ENCODE measurements at places on chromosomes 12 and 14.

GRCh38 chr12:101596172-101596571 is 1.4 kb downstream of the MYBPC1 start:
- DNase-seq = no peak

GRCh38 chr14:25102788-25103187 is 52.8 kb upstream of the STXBP6 start:
- no peak for DNase-seq

GRCh38 chr12:90940872-90941499 is 14.0 kb downstream of the CCER1 start:
- no peak for DNase-seq

DNA sequence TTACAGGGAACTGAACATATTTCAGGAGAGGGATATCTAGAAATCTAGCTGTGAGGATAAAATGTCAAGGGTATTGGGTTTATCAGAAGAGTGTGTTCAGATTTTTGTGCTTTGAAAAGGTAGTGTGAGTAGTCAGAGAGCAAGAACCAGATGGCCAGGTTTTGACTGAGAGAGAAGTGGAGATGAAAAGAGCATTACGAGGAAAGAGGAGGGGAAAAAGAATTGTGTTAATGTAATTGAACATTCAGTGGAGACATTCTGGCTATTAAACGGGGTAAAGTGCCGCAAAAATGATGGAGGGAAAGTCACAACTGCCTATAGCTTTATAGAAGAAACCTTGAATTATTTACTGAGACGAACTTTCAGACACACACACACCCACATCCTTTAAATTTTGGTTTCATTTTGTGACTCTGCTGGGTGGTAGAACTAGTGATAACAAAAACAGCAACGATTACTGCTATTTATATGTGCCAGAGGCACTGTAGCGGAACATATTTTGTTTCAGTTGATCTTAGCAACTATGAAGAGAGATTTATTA is 213.6 kb downstream of the ERC1 start:
- no peak for DNase-seq

GRCh38 chr12:18139254-18139653 is 49.3 kb upstream of the RERGL start:
- DNase-seq = no peak

DNA sequence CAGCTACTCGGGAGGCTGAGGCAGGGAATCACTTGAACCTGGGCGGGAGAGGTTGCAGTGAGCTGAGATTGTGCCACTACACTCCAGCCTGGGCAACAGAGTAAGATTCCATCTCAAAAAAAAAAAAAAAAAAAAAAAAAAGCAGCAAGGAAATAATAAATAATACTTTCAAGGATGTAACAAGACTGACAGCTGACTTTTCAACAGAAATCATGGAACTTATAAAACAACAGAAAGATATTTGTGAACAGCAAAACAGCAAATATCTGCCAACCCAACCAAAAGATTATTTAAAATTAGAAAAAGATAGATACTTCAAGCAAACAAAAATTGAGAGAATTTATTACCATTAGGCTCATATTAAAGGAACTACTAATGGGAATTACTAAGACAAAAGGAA is 115.1 kb downstream of the TSHR start:
- DNase-seq = no peak

DNA sequence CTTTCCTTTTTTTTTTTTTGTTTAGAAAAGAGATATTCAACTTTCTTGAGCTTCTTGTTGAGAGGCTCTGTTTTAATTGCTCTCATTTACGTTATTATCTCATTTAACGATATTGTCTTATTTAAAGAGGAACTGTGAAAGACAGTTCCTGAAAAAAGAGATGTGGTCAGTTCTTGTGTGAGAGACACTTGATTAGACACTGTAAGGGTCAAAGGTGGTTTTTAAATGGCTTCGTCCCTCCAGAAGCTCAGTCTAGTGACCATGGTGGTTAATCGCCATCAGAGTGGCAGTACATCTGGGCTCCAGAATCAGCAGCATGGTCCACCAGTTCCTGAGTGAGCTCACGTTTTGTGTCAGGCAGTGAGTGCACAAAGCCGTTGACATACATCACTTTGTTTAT is 57.9 kb upstream of the KCNA5 start:
- no peak for DNase-seq

DNA sequence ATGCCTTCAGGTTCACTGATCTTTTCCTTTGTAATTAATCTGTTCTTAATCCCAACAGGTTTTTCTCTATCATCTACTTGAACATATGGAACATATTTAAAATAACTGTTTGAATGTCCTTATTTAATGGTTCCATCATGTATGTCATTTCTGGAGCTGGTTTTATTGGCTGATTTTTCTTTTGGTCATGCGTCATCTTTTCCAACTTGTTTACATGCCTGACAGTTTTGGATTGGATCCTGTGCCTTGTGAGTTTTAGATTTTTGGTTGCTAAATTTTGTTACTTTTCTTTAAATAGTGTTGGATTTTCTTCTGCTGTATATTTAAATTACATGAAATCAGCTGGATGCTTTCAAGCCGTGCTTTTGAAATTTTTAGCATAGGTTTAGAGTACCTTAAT is 237.3 kb upstream of the DAAM1 start:
- DNase-seq = no peak

- no peak for DNase-seq
These were observed 48.1 kb upstream of the VASH1 start for GRCh38 chr14:76713121-76713520.
